ENCODE measurements at places on chromosomes 6 and 20.

GRCh38 chr20:53331151-53331973 lies 262.3 kb downstream of the ZNF217 start:
- DNase-seq = peak; percentile 62

- DNase-seq = no peak
Measured at GRCh38 chr6:125149256-125150144, 4.1 kb upstream of the TPD52L1 start.

DNA sequence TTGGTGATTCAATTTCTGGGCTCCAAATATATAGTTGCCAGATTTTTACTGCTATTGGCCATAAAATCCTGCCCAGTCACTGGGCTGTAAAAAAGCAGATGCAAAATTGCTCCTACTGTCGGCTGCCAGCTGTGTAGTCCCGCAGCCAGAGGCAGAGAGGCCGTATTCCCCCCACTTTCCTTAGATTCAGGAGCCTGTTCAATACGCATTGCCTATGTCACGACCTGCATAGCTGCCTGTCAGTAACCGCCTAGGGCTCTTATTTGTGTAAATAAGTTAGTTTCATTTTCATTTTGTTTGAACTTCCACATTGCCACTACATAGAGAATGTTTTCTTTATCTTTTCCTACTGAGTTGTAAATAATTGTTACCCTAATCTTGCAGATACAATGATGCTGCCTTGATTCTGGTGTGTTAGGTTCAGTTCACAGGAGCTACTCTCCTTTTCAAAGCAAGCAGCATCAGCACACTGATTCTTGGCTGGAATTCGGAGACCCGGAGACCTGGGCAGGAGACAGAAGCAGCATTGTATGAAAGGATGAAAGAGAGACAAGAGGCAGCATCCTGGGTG lies 46.0 kb upstream of the UST start:
- DNase-seq = no peak

- no peak for DNase-seq
Measured at GRCh38 chr6:154138793-154139192, 99.8 kb downstream of the OPRM1 start.

- no peak for DNase-seq
Measured at GRCh38 chr6:70272071-70272470, 30.8 kb downstream of the COL9A1 start.

DNA sequence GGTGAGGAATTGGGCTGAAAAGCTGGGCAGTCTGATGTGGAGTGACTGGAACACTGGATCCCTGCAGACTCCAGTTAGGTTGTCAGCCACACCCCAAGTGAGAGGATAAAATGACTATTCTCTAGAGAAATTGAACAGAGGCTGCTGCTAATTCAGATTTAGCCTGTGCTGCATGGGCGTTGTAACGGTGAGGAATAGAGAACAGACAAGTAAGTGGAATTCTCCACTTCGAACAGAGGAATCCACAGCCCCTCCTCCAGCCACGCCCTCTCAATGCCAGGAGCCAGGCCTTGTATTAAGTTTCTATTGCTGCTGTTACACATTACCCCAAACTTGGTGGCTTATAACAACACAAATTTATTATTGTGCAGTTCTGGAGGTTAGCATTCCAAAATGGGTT lies 109.3 kb downstream of the CFAP61 start:
- no peak for DNase-seq

GRCh38 chr6:41940759-41941279 lies 789 bp downstream of the CCND3 start:
- DNase-seq = no peak

GRCh38 chr6:73774311-73774774 lies 78.3 kb downstream of the CD109 start:
- DNase-seq = peak; percentile 29

DNA sequence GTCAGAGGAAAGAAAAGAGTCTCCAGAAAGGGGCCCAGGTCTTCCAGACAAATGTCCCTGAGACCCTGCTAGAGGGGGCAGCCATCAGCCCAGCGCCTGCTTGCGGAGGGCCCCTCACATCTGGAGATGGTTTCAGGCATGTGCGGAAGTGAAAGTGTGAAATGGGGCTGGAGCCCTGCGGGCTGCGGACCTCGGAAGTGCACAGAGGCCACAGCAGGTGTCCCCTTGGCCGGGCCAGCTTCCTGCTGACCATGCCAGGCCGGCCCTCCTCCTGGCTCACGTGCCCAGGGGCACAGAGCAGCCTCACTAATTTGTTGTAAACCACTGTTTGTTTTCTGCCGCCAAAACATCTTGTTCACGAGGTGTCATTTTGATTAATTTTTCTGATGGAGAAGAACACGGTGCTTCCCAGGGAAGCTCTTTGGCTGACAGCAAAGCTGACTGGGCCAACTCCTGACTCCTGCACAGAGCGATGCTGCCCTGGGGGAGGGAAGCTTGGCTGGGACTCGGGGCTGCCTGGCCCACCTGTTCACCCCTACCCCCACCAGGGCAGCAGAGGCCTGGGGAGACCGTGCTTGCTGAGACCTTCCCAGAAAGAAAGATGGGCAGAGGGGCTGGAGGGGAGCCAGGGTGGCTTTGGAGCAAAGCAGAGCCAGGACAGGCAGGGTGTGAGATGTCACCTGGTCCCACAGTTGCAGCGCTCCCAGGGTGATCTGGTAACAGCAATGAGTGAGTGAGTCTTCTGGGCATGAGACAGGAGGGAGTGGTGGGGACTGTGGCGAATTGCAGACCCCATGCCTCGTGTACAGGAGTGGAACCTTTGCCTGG lies 54.2 kb downstream of the BCAS4 start:
- no peak for DNase-seq

- no peak for DNase-seq
Measured at GRCh38 chr6:45789238-45789637, 226.4 kb downstream of the CLIC5 start.

DNA sequence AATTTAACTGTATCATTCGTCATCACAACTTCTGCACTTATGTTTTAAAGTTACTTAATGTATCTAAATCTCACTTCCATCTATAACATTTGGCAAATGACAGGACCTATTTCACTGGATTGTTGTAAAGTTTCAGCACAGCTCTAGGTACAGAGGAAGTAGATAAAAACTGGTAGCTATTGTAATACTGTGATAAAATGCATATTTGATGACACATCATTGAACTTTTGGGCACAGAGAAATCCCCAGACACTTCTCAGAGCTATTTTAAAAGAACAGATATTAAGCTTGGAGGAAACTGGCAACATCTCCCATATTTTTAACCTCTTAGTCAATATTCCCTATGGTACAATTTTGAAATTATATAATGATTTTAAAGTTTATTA lies 138.7 kb downstream of the RFPL4B start:
- no peak for DNase-seq

GRCh38 chr6:108293527-108294296 lies 1.1 kb upstream of the AFG1L start:
- no peak for DNase-seq

GRCh38 chr6:456358-456867 lies 64.9 kb downstream of the IRF4 start:
- DNase-seq = no peak
